ENCODE measurements at places on chromosomes 3 and 15. TPM values are rescaled to one million over a fixed set of nuclear protein-coding genes. Genes with fewer than 3 reads are reported as not detected.

C3orf62 gene
- total RNA-seq, result 6.0 TPM

LRTM1 gene
- total RNA-seq, result not detected

CCK gene
- total RNA-seq, result 12.5 TPM

ASB14 gene
- not detected for total RNA-seq

CD200 gene
- 5.0 TPM for total RNA-seq

PLSCR5 gene
- not detected for total RNA-seq

PIGZ gene
- 8.6 TPM for total RNA-seq

SGO1 gene
- 1.4 TPM for total RNA-seq

CFAP92 gene
- 0.83 TPM for total RNA-seq

IQCH gene
- 3.8 TPM for total RNA-seq

SPTSSB gene
- not detected for total RNA-seq

TGM5 gene
- total RNA-seq, result not detected

ACKR2 gene
- 6.1 TPM for total RNA-seq

GREM1 gene
- 25.5 TPM for total RNA-seq

ALDH1A2 gene
- 9.1 TPM for total RNA-seq

P2RY14 gene
- 21.4 TPM for total RNA-seq
